ENCODE measurements at places on chromosomes 2 and 18.

DNA sequence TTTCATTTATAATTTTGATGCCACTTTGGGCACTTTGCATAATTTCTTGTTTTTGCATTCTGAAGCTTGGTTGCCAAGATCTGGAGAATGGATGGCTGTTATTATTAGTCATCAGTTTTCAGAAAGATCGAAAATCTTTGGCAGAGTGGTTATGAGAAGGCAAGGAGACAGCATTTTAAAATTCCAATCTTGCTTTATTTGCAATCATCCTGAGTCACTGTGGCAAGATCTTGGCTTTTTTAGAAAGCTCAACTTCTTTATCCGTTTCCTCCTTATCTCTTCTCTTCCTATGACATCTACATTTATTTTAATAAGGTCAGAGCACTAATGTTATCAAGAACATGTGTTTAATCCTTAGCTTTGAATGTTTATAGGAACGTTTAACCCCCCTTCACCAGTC lies 31.1 kb upstream of the EIF2AK3 start:
- DNase-seq = no peak

DNA sequence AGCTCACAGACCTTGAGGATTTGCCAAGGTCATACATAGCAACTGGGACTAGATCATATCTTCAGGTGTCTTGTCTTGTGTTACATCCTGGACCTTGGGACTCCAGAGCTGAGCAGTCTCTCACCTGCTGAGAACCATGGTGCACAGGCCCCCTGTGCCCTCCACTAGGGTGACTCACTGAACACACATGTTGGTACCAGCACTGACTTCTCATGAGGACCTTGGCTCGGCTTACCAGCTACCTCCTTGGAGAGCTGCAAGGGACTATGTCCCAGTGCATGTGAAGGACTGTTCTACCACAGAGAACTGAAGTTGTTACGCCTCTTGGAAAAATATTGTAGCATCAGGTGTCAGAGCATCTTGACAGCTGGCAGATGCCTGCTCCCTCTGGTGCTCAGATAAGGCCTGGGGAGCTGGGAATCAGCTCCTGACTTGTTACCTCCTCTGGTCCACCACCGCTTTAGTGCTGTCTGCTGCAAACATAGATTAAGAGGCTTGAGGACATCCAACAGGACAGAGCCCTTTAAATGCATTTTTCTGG lies 72.1 kb downstream of the WDSUB1 start:
- DNase-seq = no peak

GRCh38 chr2:37205689-37206341 lies 9.5 kb downstream of the CEBPZOS start:
- no peak for DNase-seq

DNA sequence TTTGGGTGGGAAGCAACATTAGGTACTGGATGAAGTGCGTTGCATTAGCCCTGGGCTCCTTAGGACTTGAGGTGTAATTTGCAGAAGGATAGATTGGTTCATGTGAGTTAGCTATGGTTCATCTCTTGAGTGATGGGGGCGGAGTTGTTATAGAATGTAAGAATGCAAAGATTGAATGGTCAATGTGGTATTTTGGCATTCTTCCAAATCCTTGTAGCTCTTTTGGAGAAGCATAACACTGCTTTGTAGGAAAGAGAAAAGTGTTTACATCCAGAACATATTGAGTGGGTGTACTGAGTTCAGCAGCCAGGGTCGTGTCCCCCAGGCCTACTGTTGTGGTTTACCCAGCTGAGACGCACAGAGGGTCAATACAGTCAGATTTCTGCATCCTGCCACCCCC lies 173.5 kb downstream of the FMNL2 start:
- DNase-seq = no peak

GRCh38 chr18:26458526-26459232 lies 89.7 kb downstream of the KCTD1 start:
- no peak for DNase-seq

DNA sequence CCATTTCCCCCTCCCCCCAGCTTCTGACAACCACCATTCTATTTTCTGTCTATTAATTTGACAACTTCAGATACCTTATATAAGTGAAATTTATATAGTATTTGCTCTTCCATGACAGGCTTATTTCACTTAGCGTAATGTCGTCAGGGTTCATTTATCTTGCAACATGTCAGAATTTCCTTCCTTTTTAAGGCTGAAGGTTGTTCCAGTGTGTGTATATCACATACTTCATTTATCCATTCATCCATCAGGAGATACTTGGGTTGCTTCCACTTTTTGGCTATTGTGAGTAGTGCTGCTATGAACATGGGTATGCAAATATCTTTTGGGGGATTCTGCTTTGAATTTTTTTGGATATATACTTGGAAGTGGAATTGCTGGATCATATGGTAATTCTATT lies 7.4 kb downstream of the BCL2L11 start:
- no peak for DNase-seq

DNA sequence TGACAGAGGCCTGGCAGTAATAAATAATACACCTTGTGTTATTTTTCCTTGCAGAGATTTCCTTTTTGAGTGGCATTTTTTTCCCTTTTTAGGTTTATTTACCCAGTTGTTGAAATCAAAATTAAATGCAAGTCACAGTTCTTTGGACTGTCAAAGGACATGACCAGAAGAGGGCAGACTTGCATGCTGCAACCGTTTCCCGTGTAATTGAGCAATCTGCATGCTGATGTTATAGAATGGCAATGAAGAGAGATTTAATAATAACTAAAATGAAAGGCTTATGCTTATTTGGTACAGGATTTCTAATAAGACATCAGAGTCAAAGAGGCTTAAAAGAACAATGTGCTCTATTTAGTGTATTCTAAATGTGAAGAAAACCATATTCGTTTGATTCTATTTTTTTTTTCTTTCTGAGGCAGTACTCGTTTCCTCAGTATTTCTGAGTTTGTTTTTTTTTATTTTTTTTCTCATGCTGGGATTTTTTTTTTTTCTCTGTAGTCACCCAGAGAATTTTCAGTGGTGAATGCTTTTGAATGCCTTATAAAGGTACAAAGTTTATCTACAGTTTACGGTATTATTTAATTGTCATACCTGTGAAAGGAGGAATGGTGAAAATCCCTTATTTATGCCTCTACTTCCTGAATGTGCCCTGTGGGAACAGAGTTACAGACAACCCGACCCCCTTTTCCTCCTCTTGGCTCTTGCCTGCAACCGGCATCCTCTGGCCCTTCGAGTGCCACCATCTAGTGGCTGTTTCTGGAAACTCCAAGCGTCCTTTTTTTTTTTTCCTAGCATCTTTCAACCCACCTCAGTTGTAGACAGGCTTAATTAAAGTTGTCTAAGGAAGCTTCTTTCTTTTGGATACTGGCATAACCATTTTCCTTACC lies 368.5 kb downstream of the LRRTM1 start:
- no peak for DNase-seq

GRCh38 chr2:127061375-127062273 lies 45.3 kb downstream of the BIN1 start:
- no peak for DNase-seq

GRCh38 chr18:57915248-57915647 lies 112.1 kb upstream of the ATP8B1 start:
- no peak for DNase-seq

DNA sequence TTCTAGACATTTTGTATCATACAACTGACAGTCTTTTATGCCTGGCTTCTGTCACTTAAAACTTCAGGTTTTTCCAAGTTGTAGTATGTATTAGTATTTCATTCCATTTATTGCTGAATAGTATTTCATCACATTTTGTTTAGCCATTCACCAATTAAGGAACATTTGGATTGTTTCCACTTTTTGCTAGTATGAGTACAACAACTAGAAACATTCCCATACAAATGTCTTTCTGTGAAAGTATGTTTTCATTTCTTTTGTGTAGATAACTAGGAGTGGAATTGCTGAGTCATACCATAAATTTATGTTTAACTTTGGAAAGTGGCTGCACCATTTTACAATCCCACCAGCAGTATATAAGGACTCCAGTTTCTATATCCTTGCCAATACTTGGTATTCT lies 135.9 kb downstream of the ATAD2B start:
- DNase-seq = no peak

DNA sequence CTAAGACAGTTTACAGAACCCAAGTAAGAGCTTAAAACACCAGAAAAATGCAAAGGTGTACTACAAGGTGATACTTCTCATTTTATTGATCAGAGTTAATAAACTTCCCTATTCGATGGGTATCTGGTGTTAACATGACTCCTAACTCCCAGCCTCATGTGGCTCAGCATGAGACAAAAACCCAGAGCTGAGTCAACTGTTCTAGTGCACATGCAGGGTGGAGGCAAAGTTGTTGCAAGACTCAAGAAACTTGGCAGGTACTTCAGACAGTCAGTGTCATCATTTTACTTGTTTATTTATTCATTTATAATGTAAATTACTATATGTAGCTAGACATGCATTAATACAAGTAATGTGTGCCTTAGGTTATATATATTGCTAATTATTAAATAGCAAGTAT lies 216.6 kb upstream of the DSEL start:
- DNase-seq = no peak

- no peak for DNase-seq
Observed at GRCh38 chr2:195647302-195647701, 9.7 kb upstream of the SLC39A10 start.

DNA sequence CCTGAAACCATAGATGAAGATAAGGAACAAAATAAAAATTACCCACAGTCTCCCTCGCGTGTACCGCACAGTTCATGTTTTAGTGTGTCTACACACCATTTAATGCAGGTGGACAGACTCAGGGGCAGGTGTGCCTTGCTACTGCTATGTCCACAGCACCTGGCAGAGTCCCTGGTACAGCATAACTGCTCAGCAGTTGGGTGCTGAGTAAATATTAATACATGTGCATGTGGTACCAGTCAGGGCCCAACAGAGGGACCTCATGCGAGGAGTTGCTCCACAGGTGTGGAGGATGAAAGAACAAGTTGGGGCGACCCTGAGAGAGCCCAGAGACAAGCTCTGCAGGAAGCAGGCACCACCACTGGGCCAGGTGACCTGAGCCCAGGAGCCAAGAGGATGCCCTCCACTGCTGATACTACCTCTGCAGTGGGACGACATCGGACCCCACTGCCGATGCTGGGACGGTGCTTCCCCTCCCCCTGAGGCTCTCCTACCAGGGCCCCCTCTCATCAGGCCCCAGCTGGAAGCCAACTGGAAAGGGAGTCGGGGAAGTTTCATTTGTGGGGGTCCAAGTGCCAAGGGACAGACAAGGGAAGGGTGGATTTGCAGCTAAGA lies 100.8 kb downstream of the NEDD4L start:
- no peak for DNase-seq
